ENCODE measurements at places on chromosomes 16 and 17. TPM values are rescaled to one million over a fixed set of nuclear protein-coding genes. Genes with fewer than 3 reads are reported as not detected.

- H3K27me3 ChIP-seq: no peaks in the 10 kb centered on the region
- DNase-seq: no peak
- H3K4me3 ChIP-seq: no peak overlapping the region
- no peaks in the 10 kb centered on the region for H3K4me1 ChIP-seq
- peaks cover 53% of the 10 kb centered on the region for H3K36me3 ChIP-seq
- no peak overlapping the region for H3K27ac ChIP-seq
Observed at GRCh38 chr16:56938664-56939513, 6.9 kb downstream of the HERPUD1 start.

- H3K4me1 ChIP-seq: peaks cover 2% of the 10 kb centered on the region
- H3K4me3 ChIP-seq: peak overlapping the region; percentile 88
- H3K27ac ChIP-seq: no peak overlapping the region
- H3K36me3 ChIP-seq: peaks cover 27% of the 10 kb centered on the region
- H3K27me3 ChIP-seq: no peaks in the 10 kb centered on the region
Observed at GRCh38 chr16:23509782-23510163, 521 bp downstream of the GGA2 start.

GRCh38 chr16:52863000-52863399 is 189.7 kb downstream of the CHD9NB start:
- no peak for DNase-seq
- no peaks in the 10 kb centered on the region for H3K4me1 ChIP-seq
- H3K4me3 ChIP-seq: no peak overlapping the region
- H3K36me3 ChIP-seq: no peaks in the 10 kb centered on the region

GRCh38 chr17:58092797-58093385 is 9.7 kb downstream of the DYNLL2 start:
- no peak overlapping the region for H3K27ac ChIP-seq
- H3K4me1 ChIP-seq: no peaks in the 10 kb centered on the region
- H3K27me3 ChIP-seq: no peaks in the 10 kb centered on the region
- no peak for DNase-seq
- H3K36me3 ChIP-seq: peaks cover 59% of the 10 kb centered on the region

DNA sequence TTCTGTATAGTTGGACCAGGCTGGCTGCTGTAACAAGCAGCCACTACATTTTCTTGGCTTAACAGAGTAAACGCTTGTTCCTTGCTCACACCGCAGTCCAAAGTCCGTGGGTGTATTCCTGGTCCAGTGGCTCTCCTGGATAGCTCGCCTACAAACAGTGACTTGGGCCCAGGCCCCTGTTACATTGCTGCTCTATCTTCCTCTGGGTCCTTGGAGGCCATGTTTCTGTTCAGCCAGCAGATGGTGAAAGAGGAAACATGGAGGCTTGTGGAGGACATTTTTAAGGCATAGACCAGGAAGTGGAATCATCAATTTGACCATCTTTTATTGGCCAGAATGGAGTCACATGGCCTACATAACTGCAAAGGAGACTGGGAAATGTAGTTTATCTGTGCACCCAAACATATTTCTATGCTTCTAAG is 55.1 kb downstream of the ATP2C2 start:
- peaks cover 3% of the 10 kb centered on the region for H3K36me3 ChIP-seq
- no peak for DNase-seq
- no peak overlapping the region for H3K27ac ChIP-seq
- no peaks in the 10 kb centered on the region for H3K4me1 ChIP-seq
- H3K4me3 ChIP-seq: no peak overlapping the region

The COPZ2 gene
- total RNA-seq: 0.77 TPM

The CD300E gene
- not detected for total RNA-seq

- H3K4me1 ChIP-seq: no peaks in the 10 kb centered on the region
- no peak overlapping the region for H3K4me3 ChIP-seq
- H3K27ac ChIP-seq: no peak overlapping the region
- no peaks in the 10 kb centered on the region for H3K27me3 ChIP-seq
Observed at GRCh38 chr17:79556271-79556670, 54.6 kb downstream of the RBFOX3 start.

The TBX21 gene
- total RNA-seq: not detected

GRCh38 chr16:54506741-54507500 is 220.3 kb upstream of the IRX3 start:
- no peak for DNase-seq
- H3K4me3 ChIP-seq: no peak overlapping the region
- H3K36me3 ChIP-seq: no peaks in the 10 kb centered on the region

DNA sequence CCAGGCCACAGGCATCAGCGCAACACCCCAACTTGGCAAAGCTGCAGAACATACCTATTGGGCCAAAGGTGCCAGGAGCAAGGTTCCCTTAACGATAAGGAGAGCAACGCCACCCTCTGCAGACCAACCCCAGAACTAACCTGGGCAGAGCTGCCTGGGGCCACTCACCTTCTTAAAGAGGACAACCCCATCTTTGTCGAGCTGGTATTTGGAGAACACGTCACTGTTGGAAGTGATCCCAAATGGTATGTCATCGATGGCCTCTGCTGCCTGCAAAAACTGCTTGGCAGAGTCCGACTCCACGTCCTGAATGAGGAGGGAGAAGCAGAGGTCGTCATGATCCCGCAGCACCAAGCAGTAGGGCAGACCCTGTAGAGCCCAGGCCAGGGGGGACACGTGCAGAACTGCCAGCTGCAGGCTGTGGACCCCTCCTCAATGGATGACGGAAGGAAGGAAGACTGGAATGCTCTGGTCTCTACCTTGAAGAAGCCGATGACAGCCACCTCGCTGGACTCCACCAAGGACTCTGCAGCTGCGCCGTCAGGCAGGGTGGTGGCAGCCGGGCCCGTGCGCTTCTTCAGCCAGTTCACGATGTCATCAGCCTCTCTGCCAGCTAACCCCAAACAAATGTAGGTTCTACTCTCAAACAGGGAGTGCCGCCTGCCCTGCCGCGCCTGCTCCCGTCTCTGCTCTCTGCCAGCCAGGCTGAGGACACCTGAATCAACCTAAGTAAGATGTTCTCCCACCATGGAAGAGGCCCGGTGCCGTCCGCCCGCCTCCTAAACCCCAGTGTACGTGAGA is 5.2 kb downstream of the P4HB start:
- H3K4me3 ChIP-seq: no peak overlapping the region
- no peak overlapping the region for H3K27ac ChIP-seq
- no peak for DNase-seq

The ULK2 gene
- total RNA-seq: 10.8 TPM

GRCh38 chr17:42313389-42313772 is 25.1 kb downstream of the STAT5A start:
- no peak overlapping the region for H3K27ac ChIP-seq
- no peak for DNase-seq
- H3K4me3 ChIP-seq: no peak overlapping the region
- no peaks in the 10 kb centered on the region for H3K27me3 ChIP-seq
- peaks cover 2% of the 10 kb centered on the region for H3K4me1 ChIP-seq

GRCh38 chr17:32482568-32483320 is 4.0 kb upstream of the CDK5R1 start:
- no peak overlapping the region for H3K27ac ChIP-seq
- H3K27me3 ChIP-seq: no peaks in the 10 kb centered on the region
- H3K4me3 ChIP-seq: no peak overlapping the region
- DNase-seq: no peak
- peaks cover 48% of the 10 kb centered on the region for H3K36me3 ChIP-seq

DNA sequence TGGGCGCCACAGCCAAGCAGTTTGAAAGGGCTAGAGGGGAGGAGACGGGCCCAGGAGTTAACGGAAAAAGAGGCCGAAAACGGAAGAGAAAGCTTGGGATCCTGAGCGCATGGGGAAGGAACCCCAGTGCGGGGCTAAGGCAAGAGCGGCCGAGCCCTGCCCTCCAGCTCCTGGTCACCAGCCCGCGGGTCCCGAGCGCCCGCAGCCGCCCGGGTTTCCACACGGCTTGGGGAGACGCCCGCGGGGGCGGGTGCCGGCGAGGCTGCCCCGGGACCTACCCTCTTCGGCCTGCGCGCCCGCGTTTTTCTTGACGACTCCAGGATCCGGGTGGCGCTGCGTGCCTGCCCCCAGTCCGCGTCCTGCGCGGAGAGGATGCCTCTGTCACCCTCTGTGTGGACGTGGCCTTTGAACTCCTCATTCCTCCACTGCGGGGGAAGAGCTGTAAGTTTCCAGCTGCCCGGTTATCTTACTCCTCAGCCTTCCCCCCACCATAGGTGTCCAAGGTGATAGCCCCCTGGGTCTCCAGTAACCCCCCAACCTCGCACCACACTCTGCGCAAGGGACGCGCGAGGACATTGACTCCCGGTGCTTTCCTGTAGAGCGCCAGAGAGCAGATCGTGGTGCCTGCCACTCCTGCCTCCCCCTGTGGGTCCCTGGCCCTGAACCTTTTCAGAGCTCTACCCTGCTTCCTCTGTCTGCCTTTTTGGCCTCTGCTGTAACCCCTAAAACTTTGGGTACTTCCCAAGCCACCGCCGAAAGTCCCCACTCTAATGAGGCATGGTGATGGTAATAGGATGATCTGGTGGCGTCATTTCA is 1.7 kb upstream of the CDH11 start:
- H3K4me1 ChIP-seq: no peaks in the 10 kb centered on the region
- DNase-seq: no peak
- H3K27ac ChIP-seq: no peak overlapping the region
- no peaks in the 10 kb centered on the region for H3K36me3 ChIP-seq
- H3K4me3 ChIP-seq: peak overlapping the region; percentile 90
- H3K27me3 ChIP-seq: peaks cover 32% of the 10 kb centered on the region

DNA sequence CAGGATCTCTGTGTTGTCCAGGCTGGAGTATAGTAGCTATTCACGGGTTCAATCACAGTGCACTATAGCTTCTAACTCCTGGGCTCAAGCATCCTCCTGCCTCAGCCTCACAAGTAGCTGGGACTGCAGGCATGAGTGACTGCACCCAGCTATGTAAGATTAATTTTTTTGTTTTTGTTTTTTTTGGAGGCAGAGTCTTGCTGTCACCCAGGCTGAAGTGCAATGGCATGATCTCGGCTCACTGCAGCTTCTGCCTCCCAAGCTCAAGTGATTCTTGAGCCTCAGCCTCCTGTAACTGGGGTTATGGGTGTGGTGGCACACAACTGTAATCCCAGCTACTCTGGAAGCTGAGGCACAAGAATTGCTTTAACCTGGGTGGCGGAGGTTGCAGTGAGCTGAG is 15.8 kb downstream of the PPM1D start:
- DNase-seq: no peak
- no peaks in the 10 kb centered on the region for H3K4me1 ChIP-seq
- no peaks in the 10 kb centered on the region for H3K27me3 ChIP-seq
- no peak overlapping the region for H3K27ac ChIP-seq
- H3K4me3 ChIP-seq: no peak overlapping the region
- H3K36me3 ChIP-seq: peaks cover 14% of the 10 kb centered on the region

Measured in H9 (cell line).